A549 treated with Hydrocortisone at 1 μM for 4 hours (cell line): ENCODE measurements at places on chromosomes 3 and 15. TPM values are rescaled to one million over a fixed set of nuclear protein-coding genes. Genes with fewer than 3 reads are reported as not detected.

COL8A1 gene
- total RNA-seq = not detected in 5 replicates

SATB1 gene
- 0.06 to 0.09 TPM in 2 of 5 replicates, not detected in the others for total RNA-seq

PLSCR2 gene
- total RNA-seq = 0.11 TPM in 1 of 5 replicates, not detected in the others

CD80 gene
- total RNA-seq = not detected in 5 replicates

ATP8B4 gene
- 0.80 to 1.1 TPM (median 0.99 TPM) in 5 replicates for total RNA-seq

ESYT3 gene
- 0.40 to 0.83 TPM (median 0.55 TPM) in 5 replicates for total RNA-seq

PLSCR4 gene
- 5.9 to 10.7 TPM (median 9.0 TPM) in 5 replicates for total RNA-seq

GRAMD1C gene
- 0.30 to 1.1 TPM (median 0.63 TPM) in 5 replicates for total RNA-seq

FBXO40 gene
- not detected in 5 replicates for total RNA-seq

ZNF620 gene
- total RNA-seq = 1.3 to 1.9 TPM (median 1.7 TPM) in 5 replicates

NRG4 gene
- total RNA-seq = 0.47 to 2.8 TPM (median 0.69 TPM) in 5 replicates

GOLGA6L7 gene
- not detected in 5 replicates for total RNA-seq

XRN1 gene
- total RNA-seq = 2.9 to 6.3 TPM (median 4.2 TPM) in 5 replicates

CPA3 gene
- not detected in 5 replicates for total RNA-seq

ARRDC4 gene
- total RNA-seq = 0.09 to 0.23 TPM (median 0.16 TPM) in 5 replicates

APOD gene
- total RNA-seq = 0.86 to 1.4 TPM (median 1.2 TPM) in 5 replicates

LXN gene
- total RNA-seq = 49.2 to 63.2 TPM (median 50.8 TPM) in 5 replicates

MCF2L2 gene
- total RNA-seq = 0.13 to 0.22 TPM (median 0.18 TPM) in 5 replicates

ARHGEF26 gene
- 8.0 to 11.2 TPM (median 9.7 TPM) in 5 replicates for total RNA-seq

PLAAT1 gene
- 0.13 to 0.17 TPM in 2 of 5 replicates, not detected in the others for total RNA-seq
